SK-N-MC (cell line): ENCODE measurements at places on chromosomes 6 and 20.

- DNase-seq = peak; percentile 6
Measured at GRCh38 chr20:13771853-13772453, 12.8 kb downstream of the ESF1 start.

DNA sequence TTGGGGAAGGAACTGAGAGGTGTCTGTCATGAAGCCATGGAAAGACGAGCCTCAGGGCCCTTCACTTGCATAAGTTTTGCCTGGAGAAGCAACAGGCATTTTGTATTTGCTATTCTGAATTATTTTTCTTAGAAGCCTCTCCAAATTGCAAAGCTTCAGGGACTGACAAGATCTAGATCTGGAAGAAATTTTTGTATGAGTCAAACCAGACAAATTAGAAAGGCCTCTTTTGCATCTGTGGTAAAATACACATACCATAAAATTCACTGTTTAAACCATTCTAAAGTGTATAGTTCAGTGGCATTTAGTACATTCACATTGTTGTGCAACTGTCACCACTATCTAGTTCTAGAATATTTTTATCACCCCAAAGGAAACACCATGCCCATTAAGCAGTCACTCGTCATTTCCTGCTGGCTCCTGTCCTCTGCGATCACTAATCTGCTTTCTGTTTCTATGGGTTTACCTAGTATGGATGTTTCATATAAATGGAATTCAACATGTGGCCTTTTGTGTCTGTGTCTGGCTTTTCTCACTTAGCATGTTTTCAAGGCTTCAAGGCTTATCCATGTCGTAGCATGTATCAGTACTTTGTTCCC lies 269.1 kb downstream of the PHF3 start:
- DNase-seq = peak; percentile 77

DNA sequence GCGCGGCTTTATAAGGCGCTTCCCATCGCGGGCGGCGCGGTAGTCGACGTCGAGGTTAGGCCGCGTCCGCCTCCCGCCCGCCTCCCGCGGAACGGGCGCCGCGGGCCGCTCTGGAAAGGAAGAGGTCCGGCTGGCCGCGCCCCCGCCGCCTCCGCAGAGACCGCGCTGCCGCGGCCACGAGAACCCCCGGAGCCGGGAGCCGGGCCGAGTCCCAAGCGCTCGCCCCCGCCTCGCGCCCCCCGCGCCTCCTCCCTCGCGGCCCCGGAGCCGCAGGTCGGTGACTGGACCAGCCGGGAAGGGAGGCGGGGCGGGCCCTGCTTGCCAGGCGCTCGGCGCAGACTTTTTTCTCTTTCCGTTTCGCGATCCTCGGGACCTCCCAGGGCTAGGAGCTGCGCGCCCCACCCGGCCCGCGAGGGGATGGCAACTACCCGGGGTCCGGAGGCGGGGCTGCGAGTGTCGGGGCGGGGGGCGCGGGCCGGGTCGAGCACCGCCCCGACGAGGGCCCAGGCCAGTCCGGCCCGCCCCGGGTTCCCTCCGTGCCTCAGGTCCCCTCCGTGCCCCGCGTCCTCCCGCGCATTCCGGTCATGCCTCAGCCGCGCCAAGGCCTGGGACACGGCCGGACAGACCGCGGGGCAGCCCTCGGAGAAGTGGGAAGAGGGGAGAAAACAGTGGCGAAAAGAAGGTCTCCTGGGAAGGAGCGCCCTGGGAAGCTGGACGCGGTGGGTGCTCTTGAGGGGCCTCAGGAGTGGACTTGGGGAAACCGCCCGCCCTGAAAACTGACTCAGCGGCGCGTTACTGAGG lies 417 bp upstream of the PXDC1 start:
- DNase-seq = no peak

- no peak for DNase-seq
Measured at GRCh38 chr6:44306710-44307109, 6.4 kb downstream of the AARS2 start.

DNA sequence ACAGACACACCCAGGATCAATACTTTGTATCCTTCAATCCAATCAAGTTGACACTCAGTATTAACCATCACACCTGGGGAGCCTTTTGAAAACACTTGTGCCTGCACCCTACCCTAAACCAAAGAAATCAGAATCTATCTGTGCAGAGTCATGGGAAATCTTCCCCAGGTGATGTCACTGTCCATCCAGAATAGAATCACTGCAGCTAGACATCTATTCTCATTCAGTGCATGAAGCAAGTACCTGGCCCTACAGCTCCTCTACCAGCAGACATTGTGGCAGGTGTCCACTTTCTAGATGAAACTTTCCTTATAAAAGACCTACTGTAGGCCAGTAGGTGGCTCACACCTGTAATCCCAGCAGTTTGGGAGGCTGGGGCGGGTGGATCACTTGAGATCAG lies 262.4 kb upstream of the MARCKS start:
- no peak for DNase-seq
